Left forelimb (tissue), 1 donor: ENCODE measurements at places on chromosomes 1 and 21.
A peak's percentile ranks its signal among the peaks of the same experiment; 100 is the strongest.

DNA sequence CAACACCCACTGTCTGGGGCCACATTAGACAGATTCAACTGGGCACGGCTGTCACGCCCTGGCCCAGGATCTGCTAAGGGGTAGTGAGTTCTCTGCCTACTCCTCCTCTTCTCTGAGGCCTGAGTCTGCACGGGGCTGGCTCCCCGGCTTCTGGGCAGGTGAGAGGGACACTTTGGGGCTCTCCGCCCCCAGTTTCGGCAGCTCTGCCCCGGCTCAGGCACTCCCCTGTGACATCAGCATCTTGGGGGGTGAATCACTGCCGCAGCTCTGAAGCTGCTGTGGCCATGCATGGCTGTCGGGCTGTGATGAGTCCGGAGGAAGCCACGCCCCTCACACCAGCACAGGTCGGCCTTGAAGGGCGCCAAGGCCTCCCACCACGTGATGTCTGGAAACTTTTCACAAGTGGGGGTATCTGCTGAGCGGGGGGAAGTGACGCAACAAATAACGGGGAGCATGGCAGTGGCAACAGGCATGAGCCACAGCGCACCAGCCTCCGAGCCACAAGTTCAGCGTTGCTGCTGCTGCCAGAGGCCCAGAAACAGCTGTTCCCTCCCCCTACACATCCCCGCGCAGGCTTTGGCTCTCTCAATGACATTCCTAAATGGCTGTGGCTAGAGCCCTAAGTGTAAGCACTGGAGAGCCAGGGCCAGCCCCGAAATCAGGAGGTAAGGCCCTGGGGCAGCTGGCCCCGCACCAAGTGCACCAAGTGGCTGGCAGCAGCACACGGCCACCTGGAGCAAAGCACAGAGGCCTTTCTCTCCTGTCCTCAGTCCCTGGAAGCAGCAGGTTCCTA, 26.3 kb downstream of the ZBTB17 start:
- peak; percentile 83 for DNase-seq

DNA sequence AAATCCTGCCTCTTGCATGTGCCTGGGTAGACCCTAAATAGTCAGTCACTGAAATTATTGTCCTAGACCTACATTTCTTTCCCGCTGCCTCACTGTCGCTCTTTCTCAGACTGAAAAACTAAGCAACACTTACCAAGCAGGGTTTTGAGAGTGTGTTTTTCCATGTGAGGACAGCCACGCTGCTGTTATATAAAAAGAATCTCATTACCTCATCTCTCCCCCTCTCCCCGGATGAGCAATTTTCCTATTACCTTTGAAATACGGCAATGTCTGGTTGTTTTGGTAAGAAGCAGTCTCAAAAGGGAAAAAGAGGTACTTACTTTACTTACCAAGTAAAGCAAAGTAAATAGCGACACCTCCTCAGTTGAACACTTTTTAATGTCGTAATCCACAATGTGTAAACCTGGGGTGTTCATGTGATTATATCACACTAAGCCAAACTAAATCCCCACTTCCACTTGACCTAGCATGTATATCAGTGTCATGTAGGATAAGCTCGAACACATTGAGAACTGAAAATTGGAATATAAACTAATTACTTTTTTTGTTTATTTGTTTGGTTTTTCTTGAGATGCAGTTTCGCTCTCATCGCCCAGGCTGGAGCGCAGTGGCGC, 12.2 kb upstream of the VN1R5 start:
- no peak for DNase-seq

DNA sequence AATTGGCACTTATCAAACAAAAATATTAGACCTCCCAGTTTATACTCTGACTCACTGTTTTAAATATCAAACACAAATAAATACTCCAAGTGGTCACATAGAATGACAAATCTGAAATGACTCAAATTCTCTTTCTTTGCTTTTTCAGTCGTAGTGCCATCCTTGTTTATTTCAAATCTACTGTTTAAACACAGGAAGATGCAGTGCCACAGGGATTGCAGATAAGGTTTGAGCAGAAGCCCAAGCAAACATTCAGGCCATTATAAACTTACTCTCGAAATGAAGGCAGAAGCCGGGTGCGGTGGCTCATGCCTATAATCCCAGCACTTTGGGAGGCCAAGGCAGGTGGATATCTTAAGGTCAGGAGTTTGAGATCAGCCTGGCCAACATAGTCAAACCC, 255.4 kb upstream of the PLXNA2 start:
- DNase-seq: no peak

DNA sequence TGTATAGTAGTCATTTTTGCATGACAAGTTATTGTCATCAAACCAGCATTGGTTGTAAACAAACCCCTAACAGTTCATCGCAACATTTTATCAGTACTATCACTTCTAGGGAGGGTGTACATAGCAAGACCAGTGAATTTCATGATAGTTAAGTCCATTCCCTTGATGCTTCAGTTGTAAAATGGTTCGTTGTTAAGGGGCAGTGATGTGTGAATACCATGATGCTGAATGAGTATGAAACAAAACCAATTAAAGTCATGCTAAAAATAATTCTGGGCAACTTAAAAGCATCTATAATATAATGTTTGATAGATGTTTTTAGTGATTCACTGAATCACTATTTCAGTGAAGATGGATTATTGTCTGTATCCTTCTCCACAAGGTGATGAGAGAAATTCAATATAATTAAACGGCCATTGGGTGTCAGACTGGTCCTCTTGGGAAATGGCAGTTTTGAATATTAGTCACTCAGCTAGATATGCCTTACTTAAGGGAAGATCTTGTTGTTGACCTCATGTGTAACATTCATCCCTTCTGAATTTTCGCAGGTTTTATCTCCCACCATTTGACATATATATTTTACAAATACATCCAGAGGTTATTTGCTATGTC, 742.2 kb upstream of the TMPRSS15 start:
- no peak for DNase-seq

GRCh38 chr1:27513958-27514357, 24.0 kb upstream of the WASF2 start:
- peak; percentile 67 for DNase-seq
